Activated naive CD4-positive, alpha-beta T cell (primary cell): ENCODE measurements at places on chromosomes 11 and 22.

DNA sequence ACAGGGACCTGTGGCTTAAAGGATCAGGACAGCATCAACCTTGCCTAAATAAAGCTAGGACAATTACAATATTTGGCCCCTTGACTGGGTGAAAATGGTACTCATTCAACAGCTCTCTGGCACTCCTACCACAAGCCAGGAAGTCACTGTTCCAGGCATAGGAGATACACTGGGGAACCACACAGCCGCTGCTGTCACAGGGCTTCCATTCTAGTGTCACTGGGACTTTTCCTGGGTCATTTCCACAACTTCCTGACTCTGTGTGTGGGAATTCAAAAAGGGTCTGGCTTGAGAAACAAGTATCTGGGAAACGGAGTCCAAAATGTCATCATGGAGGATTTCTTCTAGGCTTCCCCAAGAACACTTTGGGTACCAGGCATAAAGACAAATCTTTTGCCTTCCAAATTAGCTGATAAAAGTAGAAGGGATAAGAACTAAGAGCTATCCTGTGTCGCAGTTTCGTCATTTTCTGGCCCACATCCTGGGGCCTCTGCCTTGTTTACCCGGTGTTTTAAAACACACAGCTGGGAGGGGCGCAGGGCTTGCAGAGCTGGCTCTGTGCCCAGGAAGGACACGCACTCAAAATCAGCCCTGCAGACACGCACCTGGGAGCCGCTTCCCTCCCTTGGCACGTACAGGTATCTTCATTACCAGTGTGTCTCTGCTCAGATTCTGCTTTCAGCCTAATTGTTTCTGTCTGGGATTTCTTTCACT is 38.0 kb downstream of the TMEM45B start:
- no peak for DNase-seq

DNA sequence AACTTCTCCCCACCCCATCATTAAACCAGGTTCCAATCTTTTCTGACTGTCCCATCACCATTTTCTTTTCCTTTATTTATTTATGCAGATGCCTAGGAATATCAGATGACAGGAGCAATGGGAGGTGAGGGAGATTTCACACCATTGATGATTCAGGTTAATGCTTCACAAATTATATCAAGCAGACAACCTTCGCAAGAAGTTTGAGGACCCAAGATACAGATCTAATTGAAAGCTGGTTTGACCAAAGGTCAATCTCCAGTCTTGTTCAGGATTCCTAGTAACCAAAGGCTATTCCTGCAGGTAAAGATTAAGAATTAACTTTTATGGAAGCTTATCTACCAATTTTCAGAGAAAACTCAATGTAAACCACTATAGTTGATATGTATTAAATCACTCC is 54.4 kb downstream of the SLC35F2 start:
- DNase-seq = no peak

DNA sequence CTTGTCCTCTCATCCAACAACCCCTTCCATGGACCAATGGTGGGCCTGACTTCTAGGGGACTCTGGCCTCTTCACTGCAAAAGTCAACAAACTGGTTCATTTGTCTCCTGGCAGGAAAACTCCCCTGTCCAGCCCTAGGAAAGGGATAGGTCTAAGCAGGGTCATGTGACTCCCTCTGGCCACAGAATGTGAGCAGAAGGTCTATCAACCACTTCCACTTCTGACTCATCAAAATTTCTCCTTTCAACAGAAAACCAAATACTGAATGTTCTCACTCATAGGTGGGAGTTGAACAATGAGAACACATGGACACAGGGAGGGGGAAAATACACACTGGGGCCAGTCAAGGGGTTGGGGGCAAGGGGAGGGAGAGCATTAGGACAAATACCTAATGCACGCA is 1.3 kb upstream of the ISX start:
- no peak for DNase-seq

DNA sequence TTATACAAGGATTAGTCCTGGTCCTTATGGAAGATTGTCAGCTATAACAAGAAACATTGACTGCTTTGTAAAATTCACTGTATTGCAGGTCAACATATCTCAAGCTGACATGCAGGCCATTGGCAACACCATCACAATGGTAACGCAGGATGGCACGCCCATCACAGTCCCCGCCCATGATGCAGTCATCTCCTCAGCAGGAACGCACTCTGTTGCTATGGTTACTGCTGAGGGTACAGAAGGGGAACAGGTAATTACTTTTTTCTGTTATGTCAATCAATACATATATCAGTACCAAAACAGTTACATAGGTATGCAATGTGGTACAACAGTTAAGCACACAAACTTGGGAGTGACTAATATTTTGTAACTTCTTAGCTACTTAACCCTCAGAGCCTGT is 55.3 kb downstream of the ZNF143 start:
- DNase-seq = no peak

- DNase-seq = peak; percentile 58
Measured at GRCh38 chr11:58577555-58578135, 1.2 kb upstream of the ZFP91 start.

- DNase-seq = peak; percentile 65
Measured at GRCh38 chr22:41915035-41915785, at the start of gene SHISA8. TSS of gene SHISA8 (minus strand) at chr22:41915074. CDS start at chr22:41914667, 407 bp downstream.

- no peak for DNase-seq
Measured at GRCh38 chr11:19728436-19728835, 15.8 kb downstream of the NAV2 start.

- DNase-seq = no peak
Measured at GRCh38 chr11:117045956-117046355, 52.3 kb downstream of the SIK3 start.

DNA sequence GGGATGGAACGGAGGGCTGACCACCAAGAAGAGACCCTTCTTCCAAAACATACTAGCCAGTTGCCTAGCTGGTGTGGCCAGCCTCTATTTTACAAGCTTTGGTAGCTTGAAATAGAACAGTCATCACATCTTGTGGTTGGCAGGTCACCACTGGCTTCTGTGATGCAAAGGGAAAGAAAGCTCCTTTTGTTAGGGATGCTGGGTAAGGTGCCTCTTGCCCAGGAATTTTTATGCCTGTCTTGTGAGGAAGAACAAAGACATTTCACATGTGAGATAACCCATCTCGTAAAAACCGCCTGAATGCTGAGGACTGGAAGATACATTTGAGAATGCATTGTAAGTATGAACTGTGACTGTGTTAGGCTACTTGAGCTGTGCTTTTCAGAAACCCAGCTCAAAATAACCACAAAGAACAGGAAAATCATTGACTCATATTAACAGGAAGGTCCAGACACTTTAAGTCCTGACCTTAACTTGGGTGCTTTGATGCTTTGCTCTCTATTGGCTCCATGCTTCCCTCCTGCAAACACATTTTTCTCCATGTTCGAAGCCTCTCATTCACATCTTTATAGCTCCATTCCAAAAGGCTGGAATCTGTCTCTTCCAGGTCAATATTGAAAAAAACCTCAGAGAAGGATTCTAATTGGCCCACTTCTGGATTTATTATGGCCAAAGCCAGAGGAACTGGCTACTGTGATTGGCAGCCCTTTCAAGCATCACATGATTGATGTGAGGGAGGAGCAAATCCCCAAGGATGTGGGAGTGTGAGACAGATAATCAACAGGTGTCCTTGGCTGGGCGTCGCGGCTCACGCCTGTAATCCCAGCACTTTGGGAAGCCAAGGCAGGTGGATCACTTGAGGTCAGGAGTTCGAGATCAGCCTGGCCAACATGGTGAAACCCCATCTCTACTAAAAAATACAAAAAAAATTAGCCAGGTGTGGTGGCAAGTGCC is 53.9 kb downstream of the MICAL2 start:
- DNase-seq = no peak

GRCh38 chr11:76885390-76886097 is 24.8 kb downstream of the ACER3 start:
- no peak for DNase-seq

DNA sequence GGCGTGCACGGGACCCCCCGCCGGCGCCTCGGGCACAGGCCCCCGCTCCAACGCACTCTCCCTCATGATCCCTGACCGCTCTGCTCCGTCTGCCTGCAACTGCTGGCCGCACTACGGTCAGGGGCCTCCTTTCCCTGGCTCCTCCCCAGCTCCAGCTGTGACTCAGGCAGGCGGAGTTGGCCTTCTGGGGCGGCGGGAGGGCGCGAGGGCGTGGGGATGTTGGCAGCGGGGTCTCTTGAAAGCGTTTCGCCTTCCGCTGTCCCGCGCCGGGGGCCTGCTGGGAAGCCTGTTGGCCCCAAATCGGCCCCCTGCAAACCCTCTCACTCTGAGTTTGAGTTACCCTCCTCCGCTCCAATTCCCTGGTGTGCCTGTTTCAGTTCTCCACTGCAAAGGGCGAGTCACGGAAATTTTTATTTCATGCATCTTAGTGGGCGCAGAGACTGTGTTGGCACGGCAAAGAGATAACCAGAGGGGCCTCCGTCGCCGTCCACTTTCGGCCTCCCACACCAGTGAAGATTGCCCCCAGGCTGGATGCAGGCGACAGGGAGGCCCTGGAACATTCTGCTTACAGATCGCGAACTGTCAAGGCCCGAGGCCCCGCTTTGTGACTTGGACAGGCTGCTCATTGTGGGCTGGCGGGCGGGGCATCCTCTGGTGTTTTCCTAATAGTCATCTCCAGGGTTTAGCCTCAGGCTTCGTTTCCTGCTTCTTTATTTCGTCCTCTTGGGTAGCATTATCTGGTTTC is at the start of gene CAVIN3:
Gene CAVIN3, minus strand, starts transcription at position 91 of the 745 bp plus-strand sequence. Its CDS starts 25 bp downstream, at position 66.
- DNase-seq = no peak

GRCh38 chr22:33073989-33074418 is 15.8 kb upstream of the SYN3 start:
- DNase-seq = no peak

DNA sequence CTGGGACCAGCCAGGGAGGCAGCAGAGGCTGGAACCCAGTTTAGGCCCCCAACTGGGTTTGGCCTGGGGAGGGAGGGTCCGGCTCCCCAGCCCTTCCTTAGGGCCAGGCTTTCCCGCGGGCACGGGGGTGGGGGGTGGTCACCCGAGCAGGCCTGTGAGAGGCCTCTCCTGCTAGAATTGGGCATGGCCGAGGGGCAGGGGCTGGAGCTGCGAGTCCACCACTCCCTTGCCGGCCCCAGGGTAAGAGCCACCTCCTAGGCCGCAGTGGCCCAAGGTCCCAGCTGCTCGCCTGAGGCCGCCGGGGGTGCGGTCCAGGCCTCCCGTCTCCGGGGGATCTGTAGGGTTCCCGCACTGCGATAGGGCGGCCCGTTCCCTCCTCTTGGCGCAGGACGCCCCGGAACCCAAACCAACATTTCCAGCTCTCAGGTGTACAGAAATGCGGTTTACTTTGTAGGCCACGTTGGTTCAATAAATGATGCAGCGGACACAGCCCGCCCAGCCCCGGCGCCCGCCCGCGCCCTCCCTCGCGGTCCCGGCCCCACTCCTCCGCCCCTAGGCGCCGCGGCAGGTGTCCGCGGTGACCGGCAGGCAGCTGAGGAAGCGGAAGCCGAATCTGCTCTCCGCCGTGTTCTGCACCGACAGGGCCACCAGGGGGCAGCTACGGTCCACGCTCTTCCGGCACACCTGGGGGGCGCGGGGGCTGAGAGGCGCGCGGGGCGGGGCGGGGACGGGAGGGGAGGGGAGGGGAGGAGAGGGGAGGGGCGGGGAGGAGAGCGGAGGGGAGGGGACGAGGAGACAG is 5.9 kb downstream of the LMNTD2 start:
- DNase-seq = no peak

DNA sequence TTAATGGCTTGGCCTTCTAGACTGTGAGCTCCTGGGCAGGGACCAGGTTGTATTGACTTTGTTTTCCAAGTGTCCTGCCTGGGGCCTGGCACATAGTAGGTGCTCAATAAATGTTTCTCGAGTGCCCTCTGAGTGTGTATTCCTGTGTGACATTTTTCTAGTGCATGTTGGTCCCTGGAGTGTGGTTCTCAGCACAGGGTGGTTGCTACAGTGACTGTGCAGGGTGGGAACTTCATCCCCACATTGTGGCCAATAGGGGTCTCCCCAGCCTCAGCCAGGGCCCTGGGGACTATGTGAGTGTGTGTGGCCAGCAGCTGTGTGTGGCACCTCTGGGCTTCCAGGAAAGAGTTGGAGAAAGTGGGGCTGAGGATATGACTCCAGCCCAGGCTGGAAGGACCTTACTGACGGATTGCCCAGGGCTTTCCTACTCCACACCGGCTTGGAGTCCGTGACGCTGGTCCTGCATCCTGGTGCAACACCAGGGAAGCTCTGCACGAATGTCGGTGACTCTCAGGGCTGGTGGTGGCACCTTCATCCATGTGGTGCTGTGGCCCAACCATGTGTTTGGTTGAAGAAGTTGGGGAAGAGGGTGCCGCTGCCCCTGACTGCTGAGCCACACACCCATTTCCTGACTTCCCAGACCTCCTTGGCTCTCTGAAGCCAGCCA is 9.0 kb upstream of the MARK2 start:
- no peak for DNase-seq

DNA sequence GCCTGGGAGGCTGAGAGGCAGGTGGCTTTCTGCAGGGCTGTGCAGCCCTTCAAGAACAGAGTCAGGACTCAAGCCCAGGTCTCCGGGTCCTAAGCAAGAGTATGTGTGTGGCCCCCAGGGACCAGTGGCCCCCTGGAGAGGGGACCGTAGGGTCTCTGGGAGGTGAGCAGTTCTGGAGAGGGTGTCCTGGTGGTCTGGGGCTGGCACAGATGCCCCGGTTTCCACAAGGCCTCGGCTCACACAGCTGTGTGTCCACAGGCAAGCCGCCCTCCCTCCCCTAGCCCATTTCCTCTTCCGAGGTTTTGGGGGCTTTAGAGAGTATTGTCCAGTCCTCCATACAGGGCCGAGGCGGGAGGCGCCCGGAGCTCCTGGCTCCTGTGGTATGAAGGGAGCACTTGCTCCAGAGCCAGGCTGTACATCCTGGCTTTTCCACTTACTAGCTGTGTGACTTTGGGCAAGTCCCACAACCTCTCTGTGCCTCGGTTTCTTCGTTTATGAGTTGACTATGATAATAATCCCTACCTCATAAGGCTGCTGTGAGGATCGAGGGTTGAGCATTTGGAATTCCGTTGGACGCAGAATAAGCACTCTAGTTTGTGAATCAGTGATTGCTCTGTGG is 3.4 kb upstream of the RPS19BP1 start:
- no peak for DNase-seq

- DNase-seq = no peak
Measured at GRCh38 chr22:30253205-30253852, 6.8 kb upstream of the LIF start.

GRCh38 chr11:70124321-70125000 is 46.3 kb downstream of the ANO1 start:
- no peak for DNase-seq
